Lung microvascular endothelial cell (primary cell): ENCODE measurements at places on chromosomes 7 and 10. TPM values are rescaled to one million over a fixed set of nuclear protein-coding genes. Genes with fewer than 3 reads are reported as not detected.

Gene AIMP2
- 34.9 and 38.7 TPM in 2 replicates for total RNA-seq

DNA sequence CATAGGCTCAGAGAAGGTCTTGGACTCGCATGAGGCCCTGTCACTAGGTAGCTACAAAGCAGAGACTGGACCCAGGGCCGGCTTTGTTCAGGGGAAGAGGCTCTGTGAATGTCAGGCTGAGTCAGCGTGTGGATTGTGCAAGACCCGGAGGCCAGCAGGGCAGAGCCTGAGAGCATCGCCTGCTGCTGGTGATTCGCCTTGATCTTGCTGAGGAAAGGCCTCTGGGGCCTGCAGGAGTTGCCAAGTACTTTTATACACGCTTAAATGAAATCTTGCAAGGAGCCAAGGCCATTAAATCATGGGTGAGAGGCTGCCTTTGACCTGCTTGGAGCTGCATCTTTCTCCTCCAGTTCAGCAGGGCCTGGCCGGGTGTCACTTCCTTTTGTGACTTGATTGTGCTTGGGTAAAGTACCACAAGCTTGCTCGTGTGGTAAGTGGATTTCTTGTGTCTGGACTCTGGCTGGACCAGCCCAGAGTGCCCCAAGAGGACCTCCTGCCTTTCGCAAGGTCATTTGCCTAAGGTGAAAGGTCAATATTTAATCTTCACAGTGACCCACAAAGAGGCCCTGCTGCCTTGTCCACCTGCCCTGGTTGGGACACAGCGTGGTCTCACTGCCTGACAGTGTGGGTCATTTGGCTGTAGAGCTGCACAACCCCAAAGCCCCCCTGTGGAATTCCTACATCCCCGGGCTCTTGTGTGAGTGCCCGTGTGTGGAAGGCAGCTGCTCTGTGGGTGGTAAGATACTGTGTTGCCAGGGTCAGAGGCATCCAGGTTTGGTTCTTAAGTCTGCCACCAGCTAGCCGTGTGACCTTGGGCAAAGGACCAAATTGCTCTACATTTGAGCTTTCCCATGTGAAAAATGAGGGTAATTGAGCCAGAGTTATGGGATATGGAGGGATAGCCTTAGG is 38.6 kb upstream of the SH2D4B start:
- peak; percentile 95 for DNase-seq

DNA sequence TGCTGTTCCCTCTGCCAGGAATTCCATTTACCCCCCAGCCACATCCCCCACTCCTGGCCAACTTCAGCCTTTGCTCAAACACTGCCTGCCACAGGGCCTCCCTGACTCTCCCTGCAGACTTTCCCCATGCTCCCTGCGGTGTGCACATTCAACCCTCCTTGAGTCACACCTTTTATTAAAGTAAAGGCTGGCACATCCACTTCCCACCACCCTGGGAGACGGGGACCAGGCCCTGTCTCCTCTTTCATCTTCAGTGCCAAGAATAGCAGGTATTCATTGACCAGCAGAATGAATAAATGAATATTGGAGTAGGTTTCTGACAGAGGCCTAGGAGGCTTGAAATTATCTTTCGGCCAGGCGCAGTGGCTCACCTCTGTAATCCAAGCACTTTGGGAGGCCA is 91.4 kb downstream of the GRK5 start:
- DNase-seq: no peak

DNA sequence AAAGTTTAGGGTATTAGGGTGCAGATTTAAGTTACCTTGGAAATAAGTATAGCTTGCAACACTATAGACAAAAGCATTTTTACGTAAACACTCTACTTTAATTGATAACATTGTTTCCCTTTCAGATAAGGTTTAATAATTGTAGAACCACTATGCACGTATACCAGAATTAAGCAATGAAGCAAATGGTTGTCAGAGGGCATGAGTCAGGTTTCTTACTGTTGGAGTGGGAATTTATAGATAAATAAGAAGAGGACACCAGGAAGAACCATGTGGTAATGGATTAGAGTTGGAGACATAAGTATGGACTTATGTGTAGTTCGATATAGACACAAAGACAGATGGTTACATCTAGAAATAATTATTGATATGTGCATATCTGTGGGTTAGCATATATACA is 355.6 kb downstream of the ETV1 start:
- DNase-seq: no peak

Gene FANK1
- total RNA-seq: 0.60 and 0.87 TPM in 2 replicates

Gene ATP6V0A4
- total RNA-seq: under 0.01 TPM in 2 replicates

Gene PLAC9
- 0.40 and 2.0 TPM in 2 replicates for total RNA-seq

Gene DIP2C
- 4.8 and 8.7 TPM in 2 replicates for total RNA-seq

DNA sequence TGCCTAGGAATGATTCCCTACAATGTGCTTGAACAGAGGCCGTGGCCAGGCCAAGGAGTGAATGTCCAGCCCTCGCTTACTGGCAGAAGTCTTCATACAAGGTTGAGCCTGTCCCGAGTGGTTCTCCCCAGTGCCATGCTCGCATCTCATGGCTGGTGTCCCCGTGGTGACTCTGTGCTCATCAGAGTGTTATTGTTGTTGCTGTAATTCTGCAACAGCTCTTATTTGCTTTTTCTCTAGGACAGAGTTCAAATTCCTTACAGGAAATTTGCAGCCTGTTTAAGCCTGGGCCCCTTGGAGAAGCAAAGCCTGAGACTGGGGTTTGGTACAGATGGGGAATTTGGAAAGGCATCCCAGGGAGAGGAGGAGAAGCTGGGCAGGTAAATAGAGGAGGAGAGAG is 157.7 kb upstream of the PRR15 start:
- no peak for DNase-seq

Gene ASZ1
- total RNA-seq: not detected in 2 replicates

Gene PEX1
- 7.2 and 11.3 TPM in 2 replicates for total RNA-seq

DNA sequence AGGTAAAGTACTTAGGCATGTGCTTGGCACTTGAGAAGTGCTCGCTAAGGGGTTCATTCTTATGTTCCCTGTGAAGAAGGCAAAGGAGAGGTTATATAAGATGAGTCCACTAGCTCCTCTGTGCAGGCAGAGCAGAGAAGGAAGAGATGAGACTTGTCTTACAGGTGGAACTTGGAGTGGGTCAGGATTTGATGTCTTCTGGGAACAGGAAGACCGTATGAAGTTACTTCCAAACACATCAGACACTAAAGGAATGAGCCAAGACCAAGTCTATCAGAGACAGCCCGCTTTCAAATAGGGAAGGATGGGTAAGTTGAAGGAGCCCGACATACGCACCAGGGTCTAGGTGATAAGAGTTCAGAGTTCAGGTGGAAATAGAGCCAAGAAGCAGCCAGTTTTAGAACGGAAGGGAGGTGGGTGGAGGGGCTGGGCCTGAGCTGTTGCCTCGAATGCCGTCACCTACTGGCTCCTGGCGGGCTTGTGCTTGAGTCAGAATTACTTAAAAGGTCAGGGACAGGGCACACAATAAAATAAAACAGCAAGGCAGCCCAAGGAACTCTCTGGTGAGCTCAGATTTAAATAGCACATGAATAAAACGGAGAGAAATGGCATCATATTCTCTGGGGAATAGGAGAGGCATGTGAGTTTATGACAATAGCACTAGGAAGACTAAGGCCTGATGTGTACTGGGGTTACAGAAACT is 56.1 kb upstream of the GRB10 start:
- DNase-seq: peak; percentile 89

Gene GPR37
- 0.20 and 0.87 TPM in 2 replicates for total RNA-seq

GRCh38 chr10:74133923-74134820 is 16.5 kb downstream of the AP3M1 start:
- DNase-seq: peak; percentile 71

Gene DYNC1I1
- 3.9 and 18.3 TPM in 2 replicates for total RNA-seq

Gene DUSP5
- total RNA-seq: 18.7 and 23.0 TPM in 2 replicates

DNA sequence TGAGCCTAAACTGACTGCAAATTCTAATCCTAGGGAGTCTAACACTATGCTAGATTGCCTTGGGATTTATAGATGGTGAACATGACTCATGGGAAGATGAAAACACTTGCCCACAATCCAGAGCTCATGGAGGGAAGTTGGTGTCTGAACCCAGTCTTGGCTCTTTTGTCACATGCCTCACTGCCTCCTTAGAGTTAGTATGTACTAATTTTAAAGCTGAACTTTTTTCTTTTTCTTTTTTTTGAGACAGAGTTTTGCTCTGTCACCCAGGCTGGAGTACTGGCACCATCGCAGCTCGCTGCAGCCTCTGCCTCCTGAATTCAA is 14.4 kb downstream of the MRPL32 start:
- DNase-seq: no peak

Gene CRHR2
- total RNA-seq: not detected in 2 replicates

- DNase-seq: no peak
Measured at GRCh38 chr7:107972075-107972482, 30.9 kb downstream of the LAMB1 start.

GRCh38 chr10:43255634-43256431 is 11.0 kb downstream of the RASGEF1A start:
- peak; percentile 47 for DNase-seq

DNA sequence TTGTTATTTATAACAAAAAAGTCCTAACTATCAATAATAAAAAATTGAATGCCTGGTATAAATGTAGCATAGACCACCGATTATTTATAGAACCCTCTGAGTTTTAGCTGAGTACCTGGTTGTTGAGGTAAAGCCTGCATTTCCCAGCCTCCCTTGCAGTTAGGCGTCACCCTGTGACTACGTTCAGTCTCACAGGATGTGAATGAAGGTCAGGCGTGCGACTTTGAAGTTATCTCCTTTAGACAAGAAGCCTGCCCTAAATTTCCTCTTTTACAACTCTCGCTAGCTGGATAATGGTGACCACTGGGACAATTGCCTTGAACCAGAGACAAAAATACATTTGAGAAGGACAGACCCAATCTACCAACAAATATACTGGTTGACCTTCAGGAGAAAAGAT is 67.5 kb upstream of the TES start:
- no peak for DNase-seq

Gene CYP3A7
- total RNA-seq: not detected in 2 replicates

Gene SEMA4G
- total RNA-seq: 0.65 and 0.99 TPM in 2 replicates
